ENCODE measurements at places on chromosomes 3 and 15.

DNA sequence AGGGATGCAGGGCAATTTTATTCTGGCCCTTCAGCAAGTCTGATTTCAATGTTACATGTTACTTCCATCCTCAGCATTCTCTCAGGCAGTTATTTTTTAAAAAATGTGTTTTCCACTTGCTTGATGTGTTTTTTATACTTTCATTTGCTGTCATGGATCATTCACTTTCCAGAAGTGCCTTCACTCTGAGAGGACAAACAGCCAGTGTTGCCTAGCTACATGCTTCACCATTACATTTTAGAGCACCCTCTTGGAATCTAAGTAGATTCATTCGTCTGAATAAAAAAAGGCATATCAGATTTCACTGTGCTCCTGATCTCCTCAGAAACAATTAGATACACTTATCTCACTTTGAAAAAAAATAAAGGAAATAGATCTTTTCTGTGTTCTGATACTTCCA lies 93.6 kb upstream of the POU1F1 start:
- no peak for DNase-seq

- DNase-seq = no peak
Observed at GRCh38 chr3:194817936-194818335, 132.3 kb downstream of the FAM43A start.

GRCh38 chr15:43867096-43867495 lies 40.3 kb downstream of the WDR76 start:
- no peak for DNase-seq

DNA sequence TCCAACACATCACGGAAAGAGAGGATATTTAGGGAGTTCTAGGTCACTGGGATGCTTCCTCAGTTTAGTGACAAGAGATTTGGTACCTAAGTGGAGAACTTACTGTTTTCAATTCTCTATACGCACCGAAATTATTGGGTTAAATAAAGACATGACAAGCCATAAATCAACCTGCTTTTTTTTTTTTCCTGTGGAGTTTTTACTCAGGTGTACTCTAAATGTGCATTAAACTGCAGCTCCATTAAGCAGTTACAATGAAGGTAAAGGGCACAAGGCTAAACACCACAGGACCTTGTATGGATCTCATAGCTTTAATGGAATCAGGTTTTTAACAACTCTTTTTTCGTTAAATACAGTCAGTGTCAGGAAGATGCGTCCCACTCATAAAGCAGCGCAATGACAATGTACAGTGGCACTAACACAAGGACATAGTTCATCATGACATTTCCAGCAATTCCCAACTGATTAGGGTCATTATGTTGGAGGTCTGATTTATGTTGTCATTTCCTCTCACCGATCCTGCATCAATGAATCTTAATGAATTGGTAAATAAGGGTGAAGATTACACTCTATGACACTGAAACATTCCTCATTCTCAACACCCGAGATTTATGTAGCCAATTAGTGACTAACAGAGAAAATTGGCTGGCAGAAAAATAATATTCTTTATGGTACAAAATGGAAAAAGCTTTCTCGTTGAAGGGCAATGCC lies 355.2 kb downstream of the FOXP1 start:
- DNase-seq = no peak

GRCh38 chr3:110576960-110577359 lies 494.7 kb upstream of the NECTIN3 start:
- DNase-seq = peak; percentile 81
